Aorta (tissue), 5 donors: ENCODE measurements at places on chromosomes 4 and X. TPM values are rescaled to one million over a fixed set of nuclear protein-coding genes. Genes with fewer than 3 reads are reported as not detected.

- no peak for DNase-seq
Observed at GRCh38 chr4:175674219-175674618, 137.8 kb downstream of the GPM6A start.

DNA sequence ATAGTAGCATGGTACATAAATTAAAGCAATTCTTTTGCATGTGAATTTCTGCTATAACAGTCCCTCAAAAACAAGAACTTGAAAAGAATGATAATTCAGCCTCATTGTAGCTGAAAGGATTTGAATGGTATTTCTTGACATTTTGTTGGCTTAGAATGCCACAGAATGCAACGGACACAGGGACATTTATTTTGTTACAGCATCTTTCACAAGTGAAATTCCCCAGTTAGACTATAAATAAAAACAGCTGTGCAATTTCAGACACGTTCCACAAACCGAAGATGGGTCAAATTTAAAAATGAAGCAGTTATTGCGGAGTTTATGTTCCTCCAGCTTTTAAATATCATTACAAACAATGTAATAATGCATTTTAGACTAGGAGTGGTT lies 82.8 kb upstream of the AMELX start:
- no peak for DNase-seq

PCDH10 gene
- 15.1 TPM for total RNA-seq

DNA sequence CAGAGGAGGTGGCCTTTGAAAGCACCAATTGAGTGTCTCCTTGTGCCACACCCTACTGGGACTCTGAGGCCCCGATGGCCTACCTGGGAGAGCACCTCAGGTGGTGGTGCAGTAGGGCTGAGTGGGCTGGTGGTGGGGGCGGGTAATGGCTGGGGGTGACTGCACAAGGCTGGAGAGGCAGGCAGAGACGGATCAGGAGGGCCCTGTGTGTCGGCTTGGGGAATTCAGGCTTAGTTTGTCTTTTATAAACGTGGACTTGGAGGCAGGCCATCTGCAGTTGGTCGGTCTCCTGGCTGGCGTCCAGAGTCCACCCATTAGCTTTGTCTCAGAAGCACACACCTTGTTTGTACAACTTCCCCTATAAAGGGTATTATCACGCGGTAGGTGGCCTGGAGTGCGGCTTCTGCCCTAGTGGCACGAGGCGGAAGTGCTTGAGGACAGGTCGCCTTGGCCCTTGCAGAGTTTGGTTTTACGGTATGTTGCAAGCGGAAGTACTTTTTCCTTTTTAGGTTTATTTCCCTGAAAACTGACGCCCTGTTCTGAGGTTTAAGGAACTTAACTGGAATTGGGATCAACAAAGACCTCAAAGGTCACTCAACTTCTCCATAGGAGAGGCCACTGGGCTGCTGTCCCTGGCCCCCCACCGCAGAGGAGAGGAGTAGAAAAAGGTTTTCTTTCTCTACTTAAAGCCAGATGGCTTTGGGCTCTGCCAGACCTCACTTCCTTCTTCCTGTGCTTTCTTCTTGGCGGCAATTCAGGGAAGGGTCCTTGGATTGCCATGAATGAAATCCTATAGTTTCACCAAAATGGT lies 8.0 kb downstream of the TBC1D14 start:
- peak; percentile 84 for DNase-seq

DNA sequence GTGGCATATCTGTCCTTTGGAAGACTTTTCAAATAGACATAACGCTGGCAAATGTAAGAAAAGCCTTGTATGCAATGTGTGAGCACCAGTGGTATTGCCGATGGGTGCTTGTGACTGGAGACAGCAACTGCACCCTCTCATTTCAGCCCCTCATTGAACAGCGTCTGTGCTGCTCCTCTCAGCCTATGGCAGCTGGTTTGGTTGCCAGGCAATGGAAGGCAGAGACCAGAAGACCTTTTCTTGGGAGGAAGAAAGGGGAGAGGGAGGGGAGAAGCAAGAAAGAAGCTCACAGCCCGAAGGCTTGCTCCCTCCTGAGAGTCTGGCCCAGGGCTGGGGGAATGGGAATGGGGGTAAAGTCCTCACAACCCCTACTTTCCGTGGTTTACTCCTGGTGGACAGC lies 20.2 kb downstream of the ZCCHC13 start:
- DNase-seq, result no peak

- no peak for DNase-seq
Observed at GRCh38 chr4:176565049-176565448, 227.7 kb downstream of the VEGFC start.

DNA sequence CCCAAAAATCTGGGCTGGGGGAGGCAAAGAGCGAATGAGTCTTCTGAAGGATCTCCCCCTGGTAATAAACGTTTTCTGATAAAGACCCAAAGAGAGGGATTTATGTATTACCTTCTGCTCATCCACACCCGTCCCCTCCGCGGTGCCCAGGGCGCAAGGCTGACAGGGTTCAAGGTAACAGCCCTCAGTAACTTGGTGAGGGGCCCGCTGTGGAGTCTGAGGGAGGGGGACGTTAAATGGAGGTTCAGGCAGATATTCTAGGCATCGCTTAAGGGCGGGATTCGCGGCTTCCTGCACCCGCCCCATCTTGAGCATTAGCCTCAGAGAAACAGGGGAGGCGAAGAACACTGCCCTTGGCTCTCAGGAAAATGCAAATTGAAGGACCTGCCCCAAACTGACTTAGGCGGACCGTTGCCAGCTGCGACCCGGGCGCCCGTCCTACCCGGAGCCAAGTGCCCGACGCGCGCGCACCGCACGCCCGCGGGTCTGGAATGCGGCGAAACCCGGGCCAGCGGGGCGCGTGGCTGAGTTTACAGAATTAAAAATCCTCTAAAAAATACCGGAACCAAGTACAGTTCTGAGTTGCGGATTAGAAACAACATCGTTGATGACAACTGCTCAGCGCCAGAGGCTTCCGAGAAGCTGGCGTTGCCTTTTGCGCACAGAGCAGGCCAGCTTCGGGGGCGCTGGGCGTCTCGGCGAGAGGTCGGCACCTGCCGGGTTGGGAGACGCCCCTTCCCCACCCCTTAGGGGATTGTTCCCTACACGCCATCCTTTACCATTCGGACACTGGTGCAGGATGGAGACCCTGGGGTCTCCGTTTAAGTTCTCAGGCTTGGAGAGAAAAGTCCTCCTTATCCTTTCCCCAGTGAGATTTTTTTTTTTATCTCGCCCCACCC lies 2.8 kb downstream of the HELT start:
- DNase-seq, result no peak

- DNase-seq, result no peak
Observed at GRCh38 chr4:125979950-125980349, 665.2 kb downstream of the FAT4 start.

DNA sequence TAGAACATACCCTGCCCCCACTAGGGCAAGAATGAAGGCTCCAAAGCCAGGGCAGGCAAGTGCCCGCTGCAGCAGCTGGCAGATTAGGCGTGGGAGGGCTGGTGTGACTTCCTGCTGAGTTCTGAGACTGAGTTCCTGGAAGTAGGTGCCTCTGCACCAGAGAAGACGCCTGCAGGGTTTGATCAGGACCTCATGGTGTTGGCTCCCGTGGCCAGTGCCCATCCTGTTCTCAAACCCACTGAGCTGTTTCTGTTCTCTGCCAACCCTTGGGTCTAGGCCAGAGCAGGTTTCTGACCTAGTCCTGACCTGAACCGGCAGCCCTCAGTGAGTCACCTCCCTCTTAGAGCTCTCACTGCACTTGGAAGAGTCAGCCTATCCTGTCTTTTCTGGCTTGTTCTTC lies 220.7 kb downstream of the HS6ST2 start:
- DNase-seq, result no peak

GRCh38 chr4:51830156-51830720 lies 12.7 kb upstream of the DCUN1D4 start:
- DNase-seq, result no peak

FAAH2 gene
- 0.52 TPM for total RNA-seq

FAM9C gene
- total RNA-seq, result not detected

DNA sequence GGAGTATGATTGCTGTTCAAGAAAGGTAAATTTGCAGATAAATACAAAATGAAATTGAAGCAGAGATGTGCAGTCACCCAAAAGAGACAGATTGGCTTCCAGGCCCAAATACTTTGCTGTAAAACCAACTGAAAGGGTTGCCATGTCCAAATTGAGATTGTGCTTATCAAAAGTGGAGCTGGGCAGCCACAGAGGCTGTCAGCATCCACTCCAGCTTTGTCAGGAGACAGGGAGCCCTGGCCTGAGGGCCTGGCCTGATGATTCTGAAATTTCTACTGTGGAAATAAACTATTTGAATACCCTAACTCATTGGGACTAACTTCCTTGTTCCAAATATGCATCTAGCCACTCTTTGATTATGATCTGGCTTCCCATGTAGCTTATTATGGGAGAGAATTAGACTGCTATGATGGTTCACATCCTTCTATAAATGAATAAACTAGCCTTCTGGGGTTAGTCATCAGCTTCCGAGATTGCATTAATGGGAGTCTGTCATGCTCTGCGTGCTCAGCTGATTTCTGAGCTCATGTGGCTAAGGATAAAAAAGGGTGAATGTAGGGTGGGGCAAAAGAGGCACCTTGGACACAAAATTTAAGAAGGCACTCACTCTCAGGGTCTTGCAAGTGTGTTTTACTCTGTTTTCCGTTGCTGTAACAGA lies 48.2 kb downstream of the SLC34A2 start:
- no peak for DNase-seq

GRCh38 chr4:41349021-41349420 lies 92.3 kb downstream of the UCHL1 start:
- no peak for DNase-seq

GASK1B gene
- total RNA-seq, result 116 TPM
